GM23338 (cell line): ENCODE measurements at places on chromosomes 3 and 15. TPM values are rescaled to one million over a fixed set of nuclear protein-coding genes. Genes with fewer than 3 reads are reported as not detected.

The ZDHHC3 gene
- 71.7 and 84.2 TPM in 2 replicates for total RNA-seq

DNA sequence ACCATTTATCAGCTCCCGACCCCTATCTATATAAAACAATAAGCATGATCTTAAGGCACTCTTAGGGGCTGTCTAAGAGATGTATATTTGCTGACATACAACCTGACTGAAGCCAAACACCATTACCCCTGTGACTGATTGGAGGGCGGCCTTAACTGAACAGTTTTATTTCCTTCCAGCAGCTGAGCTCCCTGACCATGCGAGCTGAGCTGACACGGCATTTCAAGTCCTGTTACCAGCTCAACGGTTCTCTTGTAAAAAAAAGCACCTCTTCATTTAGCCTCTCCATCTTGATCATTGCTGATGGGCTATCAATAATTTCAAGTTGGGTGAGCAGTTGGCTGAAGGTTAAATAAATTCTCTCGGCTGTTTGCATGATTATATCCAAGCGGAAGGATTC, 33.4 kb upstream of the BNIP2 start:
- DNase-seq, result no peak

- no peak for DNase-seq
These were observed 33.4 kb downstream of the CLDN1 start for GRCh38 chr3:190288836-190289235.

GRCh38 chr3:64422192-64422591, 196.9 kb upstream of the PRICKLE2 start:
- DNase-seq, result no peak

GRCh38 chr15:38217191-38217595, 35.4 kb upstream of the SPRED1 start:
- no peak for DNase-seq

DNA sequence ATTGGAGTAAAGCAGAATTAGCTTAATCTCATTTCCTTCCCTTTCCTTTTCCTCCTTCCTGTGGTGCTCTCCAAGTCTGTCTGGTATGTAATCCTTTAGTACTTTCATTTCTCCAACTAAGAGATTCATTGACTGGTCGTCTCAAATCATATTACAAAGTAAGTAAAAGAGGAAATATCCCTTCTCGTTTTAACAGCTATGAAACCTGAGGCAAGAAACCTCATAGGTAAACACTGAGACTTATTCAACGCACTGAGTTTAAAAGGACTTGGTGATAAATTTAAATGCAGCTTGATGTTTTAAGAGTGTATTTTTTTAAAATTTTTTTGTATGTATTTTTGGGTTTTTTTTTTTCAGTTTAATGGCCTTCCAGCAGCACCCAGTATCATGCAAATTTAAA, 117.2 kb upstream of the LRRC3B start:
- DNase-seq, result no peak

DNA sequence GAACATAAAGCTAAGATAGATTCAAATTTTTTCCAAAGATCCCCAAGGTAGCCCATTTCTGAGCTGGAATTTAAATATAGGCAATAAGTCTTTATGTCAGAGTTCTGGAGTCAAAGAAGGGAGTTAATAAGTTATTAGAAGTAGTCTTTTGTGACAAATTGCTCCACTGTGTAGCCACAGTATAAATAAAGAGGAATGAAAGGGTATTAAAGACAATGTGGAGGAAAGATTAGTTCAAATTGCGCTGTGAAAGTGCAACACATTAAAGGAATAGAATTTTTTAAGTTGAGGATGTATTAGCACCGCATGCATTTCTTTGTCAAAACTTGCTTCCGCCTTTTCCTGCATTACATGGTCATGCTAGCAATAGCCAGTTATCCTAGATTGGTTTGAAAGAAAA, 666.6 kb upstream of the CCDC54 start:
- DNase-seq, result no peak
